ENCODE measurements at places on chromosomes 5 and 9.

DNA sequence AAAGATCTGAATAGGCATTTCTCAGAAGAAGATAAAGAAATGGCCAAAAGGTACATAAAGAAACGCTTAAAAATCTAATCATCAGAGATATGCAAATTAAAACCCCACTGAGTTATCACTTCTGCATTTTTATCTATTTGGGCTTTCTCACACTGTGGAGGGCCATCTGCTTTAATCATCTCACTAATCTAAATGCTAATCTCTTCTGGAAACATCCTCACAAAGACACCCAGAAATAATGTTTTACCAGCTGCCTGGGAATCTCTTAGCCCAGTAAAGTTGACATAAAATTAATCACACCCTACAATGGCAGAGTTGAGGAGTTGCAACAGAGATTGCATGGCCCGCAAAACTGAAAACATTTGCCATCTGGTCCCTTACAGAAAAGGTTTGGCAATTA lies 407.9 kb upstream of the CYLC2 start:
- no peak for DNase-seq

GRCh38 chr5:963673-964531 lies 44.7 kb upstream of the NKD2 start:
- no peak for DNase-seq

DNA sequence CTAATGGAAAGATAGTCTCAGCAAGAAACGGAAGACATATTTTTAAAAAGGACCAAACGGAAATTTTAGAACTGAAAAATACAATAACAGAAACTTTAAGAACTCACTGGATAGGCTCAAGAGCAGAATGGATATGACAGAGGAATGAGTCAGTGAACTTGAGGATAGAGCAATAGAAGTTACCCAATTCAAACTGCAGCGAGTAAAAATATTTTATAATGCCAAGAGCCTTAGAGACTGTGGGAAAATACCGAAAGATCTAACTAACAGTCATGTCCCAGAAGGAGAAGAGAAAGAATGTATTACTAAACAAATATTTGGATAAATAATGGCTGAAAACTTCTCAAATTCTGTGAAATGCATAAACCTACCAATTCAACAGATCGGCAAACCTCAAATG lies 40.8 kb downstream of the ADAMTS2 start:
- DNase-seq = no peak

GRCh38 chr9:113823421-113823820 lies 52.7 kb upstream of the ZNF618 start:
- no peak for DNase-seq

GRCh38 chr9:121871431-121872025 lies 220.1 kb downstream of the DAB2IP start:
- no peak for DNase-seq

DNA sequence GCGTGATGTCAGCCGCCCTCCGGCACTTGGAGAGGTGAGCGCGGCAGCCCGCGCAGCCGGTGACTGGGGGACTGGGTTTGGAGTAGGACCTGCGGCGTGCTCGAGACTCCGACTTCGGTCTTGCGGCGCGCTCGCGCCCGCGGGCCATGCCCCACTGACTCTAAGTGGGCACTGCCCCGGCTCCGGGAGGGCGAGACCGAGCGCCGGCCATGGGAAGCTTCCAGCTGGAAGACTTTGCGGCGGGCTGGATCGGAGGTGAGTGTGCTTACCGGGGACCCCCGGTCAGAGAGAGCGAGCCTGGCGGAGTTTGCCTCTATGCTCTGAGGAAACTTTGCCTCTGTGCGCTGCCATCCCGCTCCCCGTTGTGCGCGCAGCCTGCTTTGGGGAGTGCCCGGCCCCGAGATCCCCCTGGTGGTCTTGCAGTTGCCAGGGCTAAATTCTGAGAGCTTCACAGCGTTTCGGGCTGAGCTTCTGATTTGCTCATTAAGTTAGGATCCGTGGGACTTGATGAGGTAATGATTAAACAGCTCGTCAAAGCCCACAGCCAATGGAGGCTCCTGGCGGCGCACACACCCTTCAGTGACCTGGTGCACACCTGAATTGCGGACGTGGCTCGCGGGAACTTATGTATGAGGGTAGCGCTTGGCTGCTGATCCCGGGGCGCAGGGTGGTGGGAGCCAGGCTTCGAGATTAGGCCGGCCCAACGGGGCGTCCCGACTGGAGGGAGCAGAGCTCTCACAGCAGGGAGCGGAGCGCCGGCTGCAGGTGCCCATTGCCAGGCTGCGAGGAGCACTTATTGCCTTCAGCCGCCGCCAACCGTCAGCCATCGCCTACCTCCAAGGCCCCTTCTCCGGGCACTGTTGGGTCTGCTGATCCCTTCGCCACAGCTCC lies at the start of gene SLC25A48:
TSS of gene SLC25A48 (plus strand) at position 25 of the 891 bp plus-strand sequence. CDS start at position 210, 185 bp downstream.
- DNase-seq = no peak

GRCh38 chr5:151691706-151692105 lies 5.0 kb upstream of the SPARC start:
- DNase-seq = no peak

- DNase-seq = no peak
These were observed 383.3 kb upstream of the RPS23 start for GRCh38 chr5:82661462-82661861.

Data from caudate nucleus (tissue), 63 donors.